ENCODE measurements at places on chromosomes 7 and 10.

GRCh38 chr7:135801045-135801693, 52.6 kb upstream of the FAM180A start:
- DNase-seq = no peak

DNA sequence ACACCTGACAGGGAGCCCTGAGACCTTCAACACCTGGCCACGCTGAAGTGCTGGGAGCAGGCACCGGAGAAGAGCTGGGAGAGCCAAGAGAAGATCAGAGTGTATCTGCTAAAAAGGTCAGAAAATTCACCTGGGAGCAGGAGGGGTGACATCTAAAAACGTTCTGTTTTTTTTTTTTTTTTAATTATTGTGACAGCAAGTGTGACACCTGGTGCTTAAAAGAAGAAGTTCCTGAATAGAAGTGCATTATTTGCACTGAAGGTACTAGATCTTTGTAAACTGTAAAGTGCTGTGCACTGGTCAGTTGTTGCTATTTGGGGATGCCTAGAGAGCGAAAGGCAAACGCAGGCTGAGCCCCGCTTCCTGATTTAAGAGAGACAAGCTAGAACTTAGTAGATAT, 422.0 kb downstream of the PLXNA4 start:
- DNase-seq = no peak

GRCh38 chr7:155355745-155356144, 58.1 kb downstream of the INSIG1 start:
- no peak for DNase-seq

DNA sequence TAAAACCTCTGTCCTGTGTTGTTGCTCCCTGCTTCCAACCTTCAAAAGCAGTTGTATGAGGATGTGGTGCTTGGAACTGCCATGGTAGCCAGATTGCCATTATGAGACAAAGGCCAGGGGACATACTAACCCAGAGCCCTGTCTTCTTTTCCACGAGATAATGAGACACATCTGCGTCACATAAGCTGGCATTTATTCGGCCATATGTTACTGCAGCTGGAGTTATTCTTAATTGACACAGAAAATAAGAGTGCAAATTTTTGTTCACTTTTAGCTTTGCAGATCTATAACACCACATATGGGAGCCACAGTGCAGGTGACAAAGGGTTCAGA, 15.5 kb upstream of the PDLIM1 start:
- no peak for DNase-seq

DNA sequence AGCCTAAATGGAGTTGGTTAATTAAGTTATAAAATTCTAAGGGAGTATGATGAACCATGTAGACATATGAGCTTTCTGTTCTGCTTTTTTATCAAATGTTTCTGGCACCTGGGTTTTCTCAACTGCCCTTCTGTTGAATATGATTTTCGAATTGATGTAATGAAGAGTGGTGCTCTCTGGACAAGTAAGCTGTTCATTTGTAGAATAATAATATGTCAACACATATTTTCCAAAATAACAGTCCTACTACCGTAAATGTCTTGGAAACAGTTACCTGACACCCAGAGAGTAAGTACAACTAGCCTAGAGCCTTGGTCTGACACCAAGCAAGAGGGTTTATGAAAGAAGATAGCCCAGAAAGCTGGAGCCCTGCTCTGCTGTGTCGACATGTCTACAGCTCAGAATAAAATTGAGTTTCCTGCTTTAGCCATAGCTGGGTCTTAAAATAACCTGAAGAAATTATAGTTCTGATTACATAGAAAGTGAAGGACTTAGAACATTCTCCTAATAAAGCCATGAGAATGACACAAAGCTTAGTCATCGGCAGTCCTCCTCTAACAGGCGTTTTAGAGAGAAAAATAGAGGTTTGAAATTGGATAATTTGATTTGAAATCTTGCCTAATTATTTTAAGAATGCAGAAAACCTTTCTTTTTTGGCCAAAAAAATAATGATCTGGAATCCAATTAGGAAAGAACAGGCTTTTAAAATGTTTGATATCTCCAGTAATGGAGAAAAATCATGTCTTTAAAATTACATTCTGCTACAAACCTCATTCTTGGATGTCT, 25.1 kb downstream of the HDAC9 start:
- no peak for DNase-seq

DNA sequence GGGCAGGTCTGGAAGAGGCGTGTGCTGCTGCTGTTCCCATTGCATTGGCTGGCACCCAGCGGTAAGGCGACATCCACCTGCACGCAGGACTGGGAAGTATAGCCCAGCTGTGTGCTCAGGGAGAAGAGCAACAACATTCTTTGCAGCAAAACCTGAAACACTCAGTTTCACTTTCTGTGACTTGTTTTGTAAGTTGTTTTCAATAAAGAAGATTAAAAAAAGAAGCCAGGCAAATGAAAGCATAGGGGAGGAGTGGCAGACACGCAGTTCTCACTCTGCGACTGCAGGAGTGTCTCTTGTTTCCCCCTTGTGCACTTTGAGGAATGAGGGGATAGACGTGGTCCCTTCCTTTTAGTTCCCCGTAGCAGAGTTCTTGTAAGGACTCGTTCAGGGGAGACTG, 5.8 kb downstream of the FBH1 start:
- no peak for DNase-seq

GRCh38 chr10:7797582-7797981, 9.6 kb downstream of the ATP5F1C start:
- no peak for DNase-seq

DNA sequence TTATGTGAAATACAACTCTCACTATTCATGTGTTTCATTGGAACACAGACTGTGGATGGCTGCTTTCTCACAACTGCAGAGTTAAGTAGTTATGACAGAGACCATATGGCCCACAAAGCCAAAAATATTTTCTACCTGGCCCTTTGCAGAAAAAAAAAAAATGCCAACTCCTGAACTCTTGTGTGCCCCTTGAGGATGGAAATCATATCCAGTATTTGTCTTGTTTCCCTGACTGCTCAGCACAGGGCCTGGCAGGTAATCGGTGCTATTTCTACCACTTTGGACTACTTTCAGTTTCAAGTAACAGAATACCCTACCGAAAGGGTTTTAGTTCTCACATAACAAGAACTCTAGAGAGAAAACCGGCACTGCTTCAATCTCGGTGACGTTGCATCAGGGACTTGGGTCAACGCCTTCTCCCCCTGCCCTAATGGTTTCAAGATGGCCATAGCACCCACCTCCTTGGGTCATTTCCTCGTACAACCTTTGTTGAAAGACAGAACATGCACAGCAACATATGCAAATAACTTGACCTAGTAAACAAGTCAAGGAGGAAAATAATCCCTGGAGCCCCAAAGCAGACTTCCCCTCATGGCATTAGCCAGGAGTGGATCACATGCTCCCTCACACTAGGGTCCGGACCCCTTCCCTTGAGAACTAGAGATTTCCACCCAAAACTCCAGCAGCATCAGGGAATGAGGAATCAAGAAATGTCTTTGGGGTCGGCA, 11.8 kb upstream of the GPNMB start:
- no peak for DNase-seq

DNA sequence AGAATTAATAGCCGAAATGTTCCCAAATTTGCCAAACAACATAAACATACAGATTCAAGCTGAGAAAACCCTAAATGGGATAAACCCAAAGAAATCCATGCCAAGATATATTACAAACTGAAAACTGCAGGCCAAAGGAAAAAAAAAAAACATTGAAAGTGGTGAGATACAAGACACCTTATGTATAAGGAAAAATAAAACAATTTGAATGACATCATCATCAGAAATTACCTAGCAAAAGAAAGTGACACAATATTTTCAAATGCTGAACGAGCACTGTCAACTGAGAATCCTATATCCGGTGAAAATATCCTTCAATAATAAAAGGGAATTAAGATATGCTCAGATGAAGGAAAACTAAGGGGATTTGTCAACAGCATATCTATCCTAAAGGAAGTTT, 66.5 kb downstream of the PHYHIPL start:
- DNase-seq = no peak

- no peak for DNase-seq
These were observed 484.6 kb downstream of the PLXNA4 start for GRCh38 chr7:132091706-132092105.

DNA sequence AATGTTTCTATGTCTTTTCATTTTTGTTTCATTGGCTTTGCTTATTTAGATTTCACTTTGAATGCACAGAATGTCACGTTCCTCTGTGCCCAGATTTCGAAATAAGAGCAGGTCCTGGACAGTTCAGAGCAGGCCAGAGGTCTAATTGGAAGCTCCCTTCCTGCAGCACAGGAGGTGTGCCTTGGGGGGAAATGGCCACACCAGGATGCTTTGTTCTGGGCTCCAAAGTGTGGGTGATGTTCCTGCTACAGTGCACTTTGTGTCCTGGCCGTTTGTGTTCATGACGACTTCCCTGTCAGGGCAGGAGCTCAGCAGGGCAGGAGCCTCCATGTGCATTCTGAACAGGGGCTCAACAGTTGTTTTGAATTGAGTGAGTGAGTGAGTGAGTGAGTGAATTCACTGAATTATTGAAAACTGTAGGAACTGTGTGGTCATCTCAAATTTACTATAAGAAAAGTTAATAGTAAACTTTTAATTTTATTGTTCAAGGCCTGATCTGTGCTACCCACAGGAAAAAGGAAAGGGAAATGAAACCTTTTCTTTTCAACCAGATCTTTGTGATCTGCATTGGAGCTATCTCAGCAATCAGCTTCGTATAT, 109.5 kb upstream of the GJD4 start:
- no peak for DNase-seq

DNA sequence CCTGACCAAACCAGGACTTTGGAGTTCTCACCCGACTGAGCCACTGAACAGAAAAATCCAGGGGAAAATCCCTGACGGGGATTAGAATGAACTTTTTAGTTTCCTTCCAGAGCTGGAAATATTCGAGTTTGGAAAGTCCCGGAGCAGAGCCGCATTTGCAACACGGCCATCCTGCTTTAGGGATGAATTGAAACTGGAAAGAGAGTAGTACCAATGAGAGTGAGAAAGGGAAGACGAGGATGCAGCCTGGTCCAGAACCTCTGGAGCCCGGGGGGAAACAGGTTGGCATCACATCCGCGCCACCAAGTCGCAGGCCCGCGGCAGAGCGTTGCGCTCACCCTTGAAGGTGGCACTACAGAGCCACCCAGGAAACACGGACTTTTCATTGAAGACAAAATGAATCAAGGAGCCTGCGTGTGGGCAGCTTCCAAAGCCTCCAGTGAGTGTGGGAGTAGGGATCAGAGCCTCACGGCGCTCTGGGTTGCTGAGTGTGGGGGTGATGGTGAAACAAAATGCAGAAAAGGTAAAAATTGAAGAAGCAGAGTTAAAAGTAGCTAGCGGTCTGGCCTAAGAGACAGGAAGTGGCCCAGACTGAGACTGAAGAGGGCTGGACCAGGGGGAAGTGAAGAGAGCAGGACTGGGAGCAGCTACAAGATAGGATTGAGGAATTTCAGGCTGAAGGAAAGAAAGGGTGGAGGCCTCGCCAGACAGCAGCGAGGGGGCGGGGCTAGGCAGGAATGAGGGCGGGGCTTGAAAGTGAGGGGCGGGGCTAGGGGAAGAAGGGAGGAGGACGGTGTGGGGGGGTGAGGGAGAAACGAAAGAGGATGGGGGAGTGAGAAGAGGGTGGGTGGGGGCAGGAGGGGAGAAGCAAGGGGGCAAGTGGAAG, 1.8 kb downstream of the SMURF1 start:
- peak; percentile 44 for DNase-seq

- no peak for DNase-seq
These were observed 19.4 kb downstream of the ENO4 start for GRCh38 chr10:116868722-116869121.

GRCh38 chr7:19470031-19470430, 238.8 kb downstream of the POLR1F start:
- no peak for DNase-seq

- DNase-seq = no peak
These were observed 106.2 kb upstream of the DLX6 start for GRCh38 chr7:96899108-96899507.

GRCh38 chr10:13634207-13634606, 47.4 kb downstream of the PRPF18 start:
- no peak for DNase-seq

DNA sequence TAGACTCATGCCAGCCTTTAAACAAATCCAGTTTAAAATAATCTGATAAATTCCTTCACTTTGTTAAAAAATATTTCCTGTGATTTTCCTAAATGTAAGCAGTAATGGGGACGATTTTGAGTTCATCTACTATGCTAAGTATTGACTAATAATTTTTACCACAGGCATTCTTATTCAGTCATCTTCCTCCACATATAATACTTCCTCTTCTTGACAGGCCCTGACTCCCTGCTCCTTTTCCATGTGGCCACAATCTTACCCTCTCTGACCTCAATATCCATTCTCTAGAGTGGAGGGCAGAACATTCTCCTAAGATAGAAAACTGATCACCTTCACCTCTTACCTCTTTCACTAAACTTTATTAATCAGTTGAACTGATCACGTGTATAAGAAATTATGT, 7.8 kb downstream of the DNAJC2 start:
- no peak for DNase-seq

Data from stimulated activated CD4-positive, alpha-beta T cell treated with anti-CD3 and anti-CD28 coated beads, Interleukin-1b, Interleukin-23, amount 100 ng/mL, for 1 hour (primary cell).